ENCODE measurements at places on chromosomes 6 and 20.

DNA sequence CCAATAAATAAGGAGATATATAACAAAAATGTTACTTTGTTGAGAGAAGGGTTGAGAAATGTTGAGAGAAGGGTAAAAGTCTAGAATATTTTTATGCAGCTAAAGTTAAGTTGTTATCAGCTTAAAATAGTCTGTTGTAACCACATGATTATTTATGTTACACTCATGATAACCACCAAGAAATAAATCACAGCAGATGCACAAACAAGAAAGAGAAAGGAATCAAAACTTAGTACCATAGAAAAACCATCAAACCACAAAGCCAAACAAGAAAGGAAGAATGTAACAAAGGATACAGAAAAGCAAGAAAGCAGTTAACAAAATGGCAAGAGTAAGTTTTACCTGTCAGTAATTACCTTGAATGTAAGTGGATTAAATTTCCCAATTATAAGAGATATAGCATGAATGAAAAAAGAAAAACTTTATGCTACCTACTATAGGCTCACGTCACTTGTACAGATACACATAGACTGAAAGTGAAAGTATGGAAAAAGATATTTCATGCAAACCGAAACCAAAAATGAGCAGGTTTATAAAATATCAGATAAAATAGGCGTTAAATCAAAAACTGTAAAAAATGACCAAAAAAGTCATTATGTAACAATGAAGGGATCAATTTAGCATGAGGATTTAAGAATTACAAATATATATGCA lies 93.6 kb downstream of the STXBP5 start:
- no peak for DNase-seq

- DNase-seq = no peak
Observed at GRCh38 chr20:58237318-58238132, 9.1 kb upstream of the ANKRD60 start.

GRCh38 chr6:24763578-24763977 lies 11.2 kb upstream of the GMNN start:
- no peak for DNase-seq

GRCh38 chr6:170200458-170200891 lies 90.4 kb downstream of the DLL1 start:
- no peak for DNase-seq

DNA sequence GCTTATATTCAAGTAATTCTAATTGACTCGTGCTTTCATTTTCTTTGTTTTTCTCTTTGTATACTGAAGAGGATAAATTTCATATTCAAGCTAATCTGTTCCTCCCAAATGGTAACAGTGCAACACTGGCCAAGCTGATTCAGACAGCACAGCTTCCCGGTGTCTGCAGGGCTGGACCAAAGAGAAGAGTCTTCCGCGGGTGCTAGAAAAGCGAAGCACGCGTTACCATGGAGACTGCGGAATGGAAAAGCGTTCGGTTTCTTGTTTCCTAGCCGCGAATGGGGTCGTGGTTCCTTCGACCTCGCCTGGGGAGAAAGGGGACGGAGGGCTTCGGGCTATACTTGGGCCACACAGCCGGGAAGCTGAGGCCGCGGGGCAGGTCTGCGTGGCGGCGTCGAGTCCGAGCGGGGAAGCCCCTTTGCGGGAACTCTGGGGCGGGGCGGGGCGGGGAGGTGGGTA lies 6.2 kb upstream of the ZNF311 start:
- DNase-seq = peak; percentile 76

DNA sequence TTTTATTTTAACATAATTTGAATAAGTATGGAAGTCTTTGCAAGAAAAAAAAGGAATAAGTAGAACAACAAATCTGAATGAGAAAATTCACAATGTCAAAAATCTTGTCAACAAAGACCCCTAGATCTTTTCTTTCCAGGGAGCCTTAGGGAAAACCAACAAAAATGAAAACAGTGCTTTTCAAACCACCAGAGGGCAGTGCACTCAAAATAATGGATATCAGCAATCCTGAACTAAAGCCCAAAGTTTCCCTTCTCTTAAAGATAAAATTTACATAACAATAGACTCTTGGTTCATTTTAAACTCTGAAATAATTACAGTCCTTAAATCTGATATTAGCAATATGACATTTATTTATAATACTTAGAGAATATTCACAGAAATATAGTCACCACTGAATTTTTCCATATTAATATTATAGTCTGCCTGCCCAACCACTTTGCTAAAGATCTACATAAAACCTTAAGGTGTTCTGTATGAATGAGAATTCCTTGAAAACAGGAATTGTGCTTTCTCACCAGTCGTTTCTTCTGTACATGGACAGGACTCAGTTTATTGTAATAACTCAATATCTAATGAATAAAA lies 105.3 kb upstream of the BMP5 start:
- DNase-seq = peak; percentile 73

DNA sequence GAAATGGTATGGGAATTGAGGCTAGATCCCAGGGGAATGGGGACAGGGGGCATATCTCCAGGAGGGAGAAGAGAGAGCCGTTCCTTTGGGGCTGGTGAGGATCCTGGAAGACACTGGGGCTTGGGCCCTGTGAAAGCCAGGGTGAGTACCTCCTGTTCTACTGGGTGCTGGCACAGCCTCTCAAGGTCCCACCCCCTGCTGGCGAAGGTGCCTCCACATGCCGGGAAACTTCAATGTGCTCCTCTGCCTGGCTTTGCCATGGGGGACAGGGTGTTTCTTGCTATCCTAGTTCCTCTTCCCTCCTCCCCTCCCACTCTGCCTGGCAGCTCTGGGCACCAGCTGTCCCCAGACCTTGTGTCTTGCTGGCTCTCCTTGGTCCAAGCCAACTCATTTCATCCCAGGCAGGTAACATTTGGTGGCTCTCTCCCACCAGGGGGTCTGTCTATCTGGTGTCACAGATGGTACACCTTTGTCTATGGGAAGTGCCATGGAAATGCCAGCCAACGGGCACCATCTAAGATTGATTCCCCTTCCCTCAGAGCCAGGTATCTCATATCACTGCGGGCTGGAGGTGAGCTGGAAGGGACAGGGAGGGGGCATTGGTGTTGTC lies 56.8 kb downstream of the MDGA1 start:
- DNase-seq = no peak

DNA sequence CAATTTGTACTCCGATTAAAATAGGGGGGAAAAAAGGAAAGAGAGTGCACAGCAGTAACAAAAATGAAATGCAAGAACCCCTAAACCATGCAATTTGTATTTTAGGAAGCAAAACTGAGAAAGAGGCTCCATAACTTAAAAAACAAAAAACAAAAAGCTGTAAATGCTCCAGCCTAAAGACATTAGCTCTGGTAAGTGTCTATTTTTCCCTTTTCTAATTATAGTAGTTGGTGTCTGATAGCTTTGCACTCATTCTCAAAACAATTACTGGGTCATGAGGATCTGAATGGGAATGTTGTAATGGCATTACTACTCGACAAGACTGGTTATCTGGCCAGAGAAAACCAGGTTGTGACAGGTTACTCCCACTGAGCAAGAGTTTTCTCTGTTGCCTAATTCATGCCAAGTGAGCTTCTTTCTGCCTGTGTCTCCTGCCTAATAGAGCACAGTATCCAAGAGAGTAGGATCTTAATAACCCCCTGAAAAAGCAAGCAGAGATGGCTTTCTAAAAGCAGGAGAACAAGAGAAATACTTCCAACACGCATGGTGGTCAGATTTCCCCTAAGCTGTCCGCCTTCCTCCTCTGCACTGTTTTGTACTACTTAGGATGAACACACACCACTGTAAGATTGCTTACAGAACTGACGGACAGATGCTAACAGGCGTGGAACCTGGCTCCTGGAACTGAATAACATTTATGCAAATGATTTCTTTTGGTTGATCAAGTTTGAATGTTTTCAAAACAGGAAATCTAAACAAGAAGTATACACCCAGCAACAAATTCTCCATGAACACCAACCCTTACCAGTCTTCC lies 86.4 kb downstream of the FKBP5 start:
- DNase-seq = no peak

GRCh38 chr6:139219271-139219729 lies 72.5 kb downstream of the TXLNB start:
- DNase-seq = peak; percentile 58

DNA sequence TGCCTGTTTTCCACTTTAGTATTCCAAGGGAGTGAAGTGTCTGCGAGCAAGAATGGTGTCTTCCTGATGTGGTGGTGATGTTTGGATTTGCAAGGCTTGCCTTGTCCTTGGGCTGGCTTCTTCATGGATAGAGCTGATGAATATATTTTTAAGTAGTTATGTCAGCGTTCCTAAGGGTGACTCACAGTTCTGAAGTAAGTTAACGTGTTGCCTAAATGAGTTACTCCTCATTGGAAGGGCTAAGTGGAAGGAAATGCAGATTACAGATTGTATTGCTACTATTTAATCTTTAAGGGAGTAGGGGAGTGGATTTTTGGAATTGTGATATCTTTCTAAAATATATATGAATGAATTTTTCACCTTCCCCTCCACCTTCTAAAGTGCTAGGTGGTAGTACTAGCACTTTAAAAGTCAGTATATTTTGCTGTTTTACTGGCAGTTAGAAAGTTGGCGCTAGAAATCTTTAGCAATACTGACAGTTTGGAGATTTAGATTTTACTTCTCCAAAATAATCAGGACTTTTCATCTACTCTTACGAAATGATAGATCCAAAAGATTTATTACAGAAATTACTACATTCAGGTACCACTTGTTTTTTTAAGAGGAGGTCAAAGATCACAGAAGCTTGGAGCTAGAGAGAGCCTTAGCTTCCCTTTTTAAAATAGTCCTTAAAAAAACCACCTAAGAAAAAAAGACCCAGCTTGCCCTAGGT lies 197.4 kb downstream of the JARID2 start:
- DNase-seq = no peak

DNA sequence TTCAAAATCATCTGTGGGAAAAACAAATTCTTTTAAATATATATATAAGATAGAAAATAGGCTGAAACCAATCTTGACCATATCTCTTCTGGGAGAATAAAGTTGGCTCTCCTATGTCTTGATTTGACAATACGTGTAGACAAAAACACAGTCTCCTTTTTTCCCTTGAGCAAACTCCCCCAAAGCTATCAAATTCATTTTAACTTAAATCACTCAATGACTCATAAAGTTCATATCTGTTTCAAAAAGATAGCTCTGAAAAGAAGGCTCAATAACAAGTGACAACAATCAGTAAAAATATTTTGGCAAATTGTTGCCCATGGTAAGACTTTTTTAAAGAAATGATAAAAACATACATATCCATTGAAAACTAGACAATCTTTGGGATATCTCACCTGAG lies 236.0 kb upstream of the TENT5A start:
- no peak for DNase-seq

DNA sequence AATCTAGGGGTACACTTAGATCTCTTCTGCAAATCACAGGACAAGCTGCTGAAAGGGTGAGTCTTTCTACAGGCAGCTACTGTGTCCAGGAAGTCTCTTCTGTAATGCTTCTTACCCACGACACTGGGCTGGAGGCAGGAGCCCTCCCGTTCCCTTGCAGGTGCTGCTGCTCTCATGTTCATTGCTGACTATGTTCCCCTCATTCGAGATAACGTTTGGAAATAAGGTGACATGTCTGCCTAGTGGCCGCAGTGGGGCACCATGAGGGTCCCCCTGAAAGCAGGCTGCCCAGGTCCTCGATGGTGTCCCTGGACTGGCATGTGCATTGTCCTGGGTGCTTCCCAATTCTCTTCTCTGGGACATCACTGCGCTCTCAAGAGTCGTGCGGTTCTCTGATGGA lies 74.7 kb downstream of the SYNJ2 start:
- no peak for DNase-seq

DNA sequence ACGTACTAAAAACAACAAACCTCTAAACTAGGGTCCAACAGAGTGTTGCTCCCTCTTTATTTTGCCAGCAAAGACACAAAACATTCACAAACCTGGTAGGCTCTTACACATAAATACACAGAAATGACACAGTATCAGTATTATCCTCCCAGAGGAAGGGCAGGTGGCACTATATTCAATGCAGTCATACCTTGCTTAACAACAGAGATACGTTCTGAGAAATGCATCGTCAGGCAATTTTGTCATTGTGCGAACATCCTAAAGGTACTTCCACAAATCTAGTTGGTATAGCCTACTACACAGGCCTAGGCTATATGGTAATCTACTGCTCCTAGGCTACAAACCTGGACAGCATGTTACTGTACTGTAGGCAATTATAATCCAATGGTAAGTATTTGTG lies 9.6 kb downstream of the ZBTB2 start:
- no peak for DNase-seq

GRCh38 chr6:138504764-138505689 lies 5.7 kb upstream of the NHSL1 start:
- no peak for DNase-seq

- DNase-seq = no peak
Observed at GRCh38 chr6:148934539-148934938, 187.7 kb downstream of the UST start.

- DNase-seq = no peak
Observed at GRCh38 chr6:77463861-77464494, 687 bp upstream of the HTR1B start.

DNA sequence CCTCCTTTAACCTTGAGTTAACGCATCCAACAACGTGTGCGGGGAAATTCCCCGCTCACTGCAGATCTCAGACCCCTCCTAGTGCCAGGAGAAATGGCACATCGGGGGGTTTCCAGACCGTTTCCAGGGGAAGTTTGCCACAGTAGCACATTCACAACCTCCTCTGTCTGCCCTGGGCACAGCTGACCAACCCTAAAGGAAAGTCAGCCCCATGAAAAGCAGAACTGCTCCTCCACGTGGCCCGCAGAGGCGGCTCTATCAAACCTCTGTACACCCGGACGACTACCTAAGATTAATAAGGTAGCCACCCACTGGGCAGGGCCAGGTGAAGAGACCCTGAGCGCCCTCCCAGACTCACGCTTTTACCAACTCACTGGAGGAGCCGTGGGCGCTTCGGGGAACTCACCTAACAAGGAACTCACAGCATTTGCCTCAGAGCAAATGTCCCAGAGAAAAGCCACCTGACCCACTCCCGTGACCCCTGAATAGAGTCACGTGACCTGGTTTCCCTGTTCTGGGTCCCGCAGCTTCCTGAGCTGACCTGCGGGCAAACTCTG lies 93.1 kb downstream of the PRND start:
- DNase-seq = no peak

DNA sequence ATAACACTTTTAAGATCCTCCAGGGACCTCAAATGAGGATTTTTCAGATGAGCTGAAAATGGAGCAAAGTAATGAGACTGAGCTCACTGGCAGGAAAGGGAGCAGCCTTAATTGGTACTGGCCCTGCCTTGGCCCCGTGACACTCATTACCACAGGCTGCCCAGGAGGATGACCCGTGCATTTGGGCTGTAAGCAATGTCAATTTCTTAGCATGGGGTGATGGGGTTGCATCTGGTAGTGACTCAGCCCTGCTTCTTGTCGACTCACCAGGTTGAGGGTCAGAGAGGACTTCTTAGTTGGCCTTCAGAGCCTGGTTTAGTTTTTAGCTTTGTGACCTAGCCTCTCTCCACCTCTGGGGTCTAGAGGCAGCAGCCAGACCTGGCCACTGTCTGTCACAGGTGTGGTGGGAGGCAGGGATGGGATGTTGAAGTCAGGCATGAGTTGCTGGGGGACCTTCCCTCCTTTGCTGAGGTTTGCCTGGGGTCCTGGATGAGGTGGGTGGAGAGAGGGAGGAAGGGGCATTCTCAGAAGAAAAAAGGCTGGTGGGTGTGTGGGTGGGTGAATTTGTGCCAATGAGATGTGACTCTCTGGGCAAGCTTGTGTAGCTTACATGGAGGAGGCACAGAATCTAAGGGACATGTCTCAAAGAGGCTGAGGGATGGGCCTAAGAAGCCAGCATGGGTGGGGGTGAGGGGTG lies 25.9 kb upstream of the EPB41L1 start:
- DNase-seq = no peak

- no peak for DNase-seq
Observed at GRCh38 chr6:128311944-128312570, 208.3 kb downstream of the PTPRK start.

GRCh38 chr6:37316071-37316470 lies 37.7 kb upstream of the RNF8 start:
- DNase-seq = peak; percentile 96

GRCh38 chr6:106608080-106608668 lies 21.1 kb downstream of the RTN4IP1 start:
- DNase-seq = peak; percentile 51

All from NCI-H446 (cell line).